Stimulated activated CD8-positive, alpha-beta memory T cell treated with anti-CD3 and anti-CD28 coated beads, Interleukin-2, amount 100 ng/mL, for 48 hours (primary cell): ENCODE measurements at places on chromosomes 6 and 20.

DNA sequence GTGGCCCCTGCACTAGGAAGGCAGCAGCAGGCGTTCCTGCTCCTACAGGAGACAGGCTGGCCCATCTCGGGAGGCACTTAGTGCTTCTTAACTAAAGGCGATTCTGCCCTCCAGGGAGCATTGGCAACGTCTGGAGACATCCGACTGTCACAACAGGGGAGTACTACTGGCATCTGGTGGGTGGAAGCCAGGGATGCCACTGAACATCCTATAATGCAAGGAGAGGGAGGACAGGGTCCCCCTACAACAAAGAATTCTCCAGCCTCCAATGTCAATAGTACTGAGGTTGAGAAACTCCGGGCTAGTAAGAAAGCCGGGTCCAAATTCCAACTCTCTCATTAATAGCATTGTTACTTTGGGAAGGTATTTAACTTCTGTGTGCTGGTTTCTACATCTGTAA lies 119.4 kb upstream of the ARMC2 start:
- DNase-seq: no peak

DNA sequence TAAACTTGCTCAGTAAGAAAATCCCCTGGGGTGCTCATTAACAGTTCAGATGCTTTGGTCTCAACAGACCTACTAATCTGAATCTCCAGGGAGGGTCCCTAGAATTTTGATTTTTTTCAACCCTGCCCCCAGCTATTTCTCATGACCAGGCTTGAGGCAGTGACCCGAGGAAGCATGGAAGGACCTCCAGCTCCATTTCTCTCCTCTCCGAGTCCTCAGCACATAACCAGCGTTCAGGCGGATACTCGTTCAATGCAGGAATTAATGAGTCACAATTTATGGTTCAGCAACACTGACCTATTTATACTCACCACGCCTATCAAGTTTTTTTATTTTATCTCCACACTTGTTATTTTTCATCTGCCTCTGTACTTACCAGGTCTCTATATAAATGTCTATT lies 369.2 kb upstream of the CDH4 start:
- DNase-seq: no peak

DNA sequence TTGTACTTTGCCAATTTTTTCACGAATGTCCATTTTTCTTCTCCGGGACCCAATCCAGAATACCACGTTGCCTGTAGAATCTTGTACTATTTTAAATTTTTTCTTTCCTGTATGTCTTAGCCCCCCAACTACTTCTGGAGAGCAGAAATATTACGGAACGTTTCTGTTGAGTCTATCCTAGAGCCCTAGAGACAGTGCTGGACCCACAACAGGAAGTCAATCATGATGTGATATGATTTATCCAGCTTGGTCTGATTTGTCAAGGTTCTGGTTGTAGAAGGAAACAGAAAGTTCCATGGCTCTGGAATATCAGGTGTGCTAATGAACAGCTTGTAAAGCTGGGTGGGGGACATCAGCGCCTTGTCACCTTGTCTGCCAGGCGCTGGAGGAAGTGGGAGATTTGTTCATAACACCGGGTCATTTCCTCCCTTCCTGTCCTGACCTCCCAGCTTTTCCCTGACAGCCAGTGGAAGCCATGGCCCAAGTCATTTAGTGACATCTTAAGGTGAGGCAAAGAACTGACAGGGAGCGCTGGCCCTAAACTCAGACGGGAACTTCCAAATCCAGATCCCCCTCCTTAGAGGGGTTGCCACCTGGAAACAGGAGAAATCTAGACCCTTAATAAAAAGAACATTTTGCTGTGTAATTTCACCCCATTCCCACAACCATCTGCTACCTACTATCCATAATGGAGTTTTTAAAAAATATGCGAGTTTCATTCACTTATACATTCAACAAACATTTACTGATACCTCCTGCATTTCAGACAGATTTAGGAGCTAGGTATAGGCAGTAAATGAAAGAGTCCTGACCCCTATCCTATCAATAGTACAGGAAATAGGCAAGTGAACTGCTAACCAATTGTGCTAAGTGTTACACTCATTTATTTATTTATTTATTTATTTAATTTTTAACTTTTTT lies 130.5 kb downstream of the ZFP64 start:
- no peak for DNase-seq

DNA sequence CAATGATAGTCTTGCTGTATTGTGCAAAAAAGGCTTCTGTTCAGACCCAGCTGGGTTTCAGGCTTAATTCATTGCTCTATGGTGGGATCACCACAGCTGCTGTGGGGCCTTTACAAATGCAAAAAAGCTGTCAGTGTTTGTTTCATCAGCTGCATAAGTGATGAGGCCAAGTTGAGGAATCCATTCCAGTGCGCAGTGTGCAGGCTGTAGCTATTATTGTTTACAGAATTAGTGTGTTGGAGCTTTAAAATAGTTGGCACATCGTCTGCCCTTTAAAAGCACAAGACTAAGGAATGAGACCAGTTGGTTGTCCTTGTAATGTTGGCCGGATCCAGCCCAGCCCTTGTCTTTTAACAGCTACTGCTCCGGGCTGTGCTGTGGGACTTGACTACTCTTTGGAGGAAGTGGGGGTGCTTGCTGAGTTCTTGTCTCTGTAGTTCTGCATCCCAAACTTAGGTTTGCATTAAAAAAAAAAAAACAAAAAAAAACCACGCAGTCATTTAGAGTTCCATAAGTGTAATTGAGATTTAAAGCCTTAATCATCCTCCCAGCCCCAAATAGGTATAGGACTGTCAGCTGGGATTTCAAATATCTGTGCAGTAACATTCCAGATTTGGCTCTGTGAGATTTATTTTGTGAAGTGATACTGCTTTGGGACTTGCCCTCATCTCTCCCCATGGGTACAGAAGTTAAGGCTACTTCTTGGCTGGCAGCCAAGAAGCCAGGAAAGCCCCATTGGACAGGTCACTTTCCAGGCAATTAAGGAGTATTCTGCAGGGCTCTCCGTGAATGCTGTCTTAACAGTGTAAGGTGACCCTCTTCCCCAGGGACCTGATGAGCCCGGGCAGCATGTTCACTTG lies 19.3 kb downstream of the JARID2 start:
- DNase-seq: no peak

- DNase-seq: no peak
Observed at GRCh38 chr20:16654858-16655535, 74.8 kb upstream of the SNRPB2 start.
